GM19239 (cell line): ENCODE measurements at places on chromosomes 1 and 21.

- DNase-seq, result no peak
Measured at GRCh38 chr21:44555200-44555875, 3.3 kb downstream of the KRTAP10-3 start.

DNA sequence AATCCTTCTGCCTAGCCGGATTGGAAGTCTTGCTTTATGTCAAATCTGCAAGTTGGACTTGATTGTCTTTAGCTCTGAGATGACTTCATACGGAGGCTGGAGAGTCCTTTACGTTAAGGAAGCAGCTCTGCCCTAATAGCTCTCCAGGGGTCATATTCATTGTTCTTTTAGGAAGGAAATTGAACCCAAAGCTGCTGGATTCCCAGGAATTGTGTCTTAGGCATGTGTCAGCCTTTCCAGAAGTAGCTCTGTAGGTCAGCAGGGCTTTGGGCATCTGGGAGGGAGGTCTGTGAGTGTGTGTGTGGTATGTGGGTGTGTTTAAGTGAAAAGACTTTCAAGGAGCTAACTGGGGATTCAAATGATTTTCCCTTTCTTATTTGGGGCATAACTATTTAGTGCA, 82.4 kb downstream of the ABCA4 start:
- DNase-seq, result no peak

GRCh38 chr1:151986501-151987190, 7.0 kb downstream of the S100A10 start:
- DNase-seq, result no peak

GRCh38 chr21:33308586-33309490, 15.9 kb upstream of the IFNAR1 start:
- DNase-seq, result no peak

- DNase-seq, result no peak
Measured at GRCh38 chr1:100219883-100220282, 29.8 kb downstream of the DBT start.
